SJSA1 (cell line): ENCODE measurements at places on chromosomes 1 and 21.

GRCh38 chr1:29825941-29826415, 589.7 kb downstream of the PTPRU start:
- no peak for DNase-seq

- no peak for DNase-seq
These were observed 2.8 kb downstream of the DOP1B start for GRCh38 chr21:36159356-36159921.

DNA sequence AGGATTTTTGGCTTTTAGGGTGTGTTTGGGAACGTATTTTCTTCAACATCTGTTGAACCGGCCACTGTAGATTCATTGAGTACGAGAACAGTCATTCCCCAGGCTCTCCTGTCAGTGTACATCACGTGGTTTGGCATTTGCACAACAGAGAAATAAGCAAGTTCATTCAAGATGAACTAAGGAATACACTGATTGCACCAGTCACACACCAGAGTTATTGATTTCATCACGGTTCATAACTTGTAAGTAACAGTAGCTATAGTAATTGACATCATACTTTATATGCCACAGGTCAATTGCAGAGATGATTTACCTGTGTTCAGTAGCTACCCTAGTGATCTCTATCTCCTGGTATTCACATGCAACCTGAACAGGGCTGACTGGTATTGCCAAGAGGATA, 90.7 kb upstream of the ETS2 start:
- no peak for DNase-seq

DNA sequence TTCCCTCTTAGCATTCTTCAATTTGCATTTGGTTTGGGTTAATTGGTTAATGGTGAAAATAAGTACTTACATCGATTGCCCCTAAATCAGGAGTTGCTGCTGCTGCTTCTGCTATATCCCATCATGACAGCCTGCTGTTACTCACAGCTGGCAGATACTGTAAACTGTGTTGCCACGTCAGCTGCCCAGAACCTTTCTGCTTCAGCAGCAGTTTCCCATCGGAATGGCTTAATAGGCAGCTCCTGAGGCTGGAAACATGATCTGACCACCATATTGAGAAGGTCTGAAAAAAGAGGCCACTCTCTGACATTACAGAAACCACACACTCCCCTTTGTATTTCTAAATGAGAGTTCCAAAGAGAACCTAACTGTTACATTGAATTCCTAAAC, 14.3 kb upstream of the SEC16B start:
- DNase-seq: peak; percentile 75

- DNase-seq: no peak
These were observed 227 bp downstream of the NBL1 start for GRCh38 chr1:19644395-19644680.

DNA sequence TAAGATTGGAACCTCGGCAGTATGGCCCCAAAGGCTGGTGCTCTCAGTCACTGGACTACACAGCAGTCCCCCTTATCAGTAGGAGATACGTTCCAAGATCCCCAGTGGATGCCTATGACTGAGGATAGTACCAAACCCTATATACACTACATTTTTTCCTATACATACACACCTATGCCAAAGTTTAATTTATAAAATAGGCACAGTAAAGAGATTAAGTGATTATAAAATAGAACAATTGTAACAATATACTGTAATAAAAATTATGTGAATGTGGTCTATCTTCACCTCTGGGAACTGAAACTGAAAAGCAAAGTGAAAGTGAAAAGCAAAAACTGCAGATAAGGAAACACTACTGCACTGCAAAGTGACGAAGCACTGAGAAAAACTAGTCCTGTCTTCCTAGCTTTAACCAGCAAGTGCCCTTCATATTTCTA, 96.8 kb downstream of the INTS7 start:
- DNase-seq: no peak

DNA sequence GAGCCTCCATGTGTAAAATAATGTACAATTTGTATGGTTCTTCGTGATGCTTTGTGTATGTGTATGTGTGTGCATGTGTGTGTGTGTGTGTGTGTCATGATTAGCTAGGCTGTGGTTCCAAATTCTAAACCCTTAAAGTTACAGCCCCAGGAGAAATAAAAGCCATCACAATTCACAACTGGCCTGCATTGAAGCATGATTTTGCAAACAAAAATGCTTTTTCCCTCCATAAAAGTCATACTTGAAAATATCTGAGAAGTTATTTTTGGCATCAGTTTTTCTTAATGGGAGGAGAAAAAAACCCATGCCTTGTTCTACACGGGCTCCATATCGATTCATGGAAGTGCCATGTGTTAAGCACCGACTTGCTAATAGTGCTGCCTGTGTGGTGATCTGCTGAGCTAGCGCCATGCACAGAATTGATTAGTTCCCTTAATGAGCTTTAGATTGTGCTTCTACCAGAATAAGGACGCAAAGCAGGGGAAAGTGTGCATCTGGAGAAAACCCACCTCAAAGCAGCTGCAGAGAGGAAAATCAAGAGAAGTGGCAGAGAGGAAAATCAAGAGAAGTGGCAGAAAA, 207.3 kb downstream of the DSCAM start:
- DNase-seq: no peak

DNA sequence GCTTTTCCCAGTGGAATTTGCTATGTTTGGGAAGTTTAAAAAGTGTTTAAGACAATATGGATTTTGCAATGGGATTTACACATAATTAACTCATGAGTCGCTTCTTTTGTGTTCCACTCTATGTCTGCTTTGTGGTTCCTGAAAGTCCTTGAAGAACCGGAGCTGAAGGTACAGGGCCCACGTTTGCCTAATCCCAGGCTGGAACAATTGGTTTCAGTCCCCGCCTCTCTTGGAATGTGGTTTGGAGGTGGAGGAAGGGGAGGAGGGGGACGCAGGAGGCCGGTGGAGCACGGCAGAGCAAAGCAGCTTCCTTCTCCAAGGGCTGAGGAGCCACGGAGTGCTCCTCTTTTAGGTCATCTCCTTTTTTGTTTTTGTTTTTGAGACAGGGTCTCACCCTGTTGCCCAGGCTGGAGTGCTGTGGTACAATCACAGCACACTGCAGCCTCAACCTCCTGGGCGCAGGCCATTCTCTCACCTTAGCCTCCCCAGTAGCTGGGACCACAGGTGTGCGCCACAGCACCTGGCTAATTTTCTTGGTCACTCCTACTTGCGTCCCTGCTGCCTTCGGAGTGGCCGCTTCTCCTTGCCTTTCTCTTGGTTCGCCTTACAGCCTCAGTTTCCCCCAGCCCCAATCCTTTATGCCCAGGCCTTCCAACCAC, 129.5 kb upstream of the ERRFI1 start:
- DNase-seq: peak; percentile 65

DNA sequence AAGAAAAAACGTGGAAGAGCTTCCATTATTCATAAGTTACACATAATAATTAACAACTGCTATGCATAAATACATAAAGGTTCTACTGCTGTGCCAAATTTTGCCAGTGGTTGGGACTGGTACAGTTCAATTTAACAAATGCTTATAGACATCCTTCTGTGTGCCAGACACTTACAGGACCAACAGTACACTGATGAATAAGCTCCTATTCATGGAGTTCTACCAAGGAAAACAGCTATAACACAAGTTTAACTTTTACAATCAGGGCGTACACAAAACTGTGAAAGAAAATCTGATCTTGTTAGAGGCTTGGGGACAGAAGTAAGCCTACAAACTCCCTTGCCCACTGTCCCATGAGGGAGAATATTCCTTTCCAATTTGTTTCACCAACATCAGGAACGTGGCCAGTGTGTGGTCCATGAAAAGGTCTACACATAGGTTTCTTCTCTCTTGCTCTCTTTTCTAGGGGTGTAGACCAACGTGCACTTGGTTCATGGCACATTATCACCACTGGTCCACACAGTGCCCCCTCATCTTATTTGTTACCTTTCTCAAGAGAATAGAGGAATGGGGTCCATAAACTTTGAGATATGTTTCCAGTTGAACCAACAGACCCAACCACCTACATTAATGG, 10.1 kb downstream of the NRIP1 start:
- DNase-seq: no peak

GRCh38 chr1:93769777-93770176, 88.1 kb upstream of the BCAR3 start:
- DNase-seq: no peak

DNA sequence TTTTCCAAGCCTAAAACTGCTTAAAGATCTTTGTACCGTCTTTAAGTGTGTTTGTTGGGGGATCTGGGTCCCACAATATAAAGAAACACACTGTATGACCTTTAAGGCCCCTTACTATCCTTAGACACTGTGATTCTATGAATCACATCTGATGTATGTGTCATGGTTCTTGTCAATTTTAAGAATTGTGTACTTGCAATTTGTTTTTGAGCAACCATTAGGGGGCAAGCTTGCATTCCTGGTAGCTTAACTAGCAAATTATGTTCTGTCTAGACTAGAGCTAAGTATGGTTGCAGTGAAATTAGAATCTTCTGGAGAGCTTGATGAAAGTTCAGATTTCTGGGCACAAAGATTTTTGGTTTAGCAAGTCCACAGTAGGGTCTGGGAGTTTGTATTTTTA, 219.5 kb downstream of the TPR start:
- peak; percentile 55 for DNase-seq

DNA sequence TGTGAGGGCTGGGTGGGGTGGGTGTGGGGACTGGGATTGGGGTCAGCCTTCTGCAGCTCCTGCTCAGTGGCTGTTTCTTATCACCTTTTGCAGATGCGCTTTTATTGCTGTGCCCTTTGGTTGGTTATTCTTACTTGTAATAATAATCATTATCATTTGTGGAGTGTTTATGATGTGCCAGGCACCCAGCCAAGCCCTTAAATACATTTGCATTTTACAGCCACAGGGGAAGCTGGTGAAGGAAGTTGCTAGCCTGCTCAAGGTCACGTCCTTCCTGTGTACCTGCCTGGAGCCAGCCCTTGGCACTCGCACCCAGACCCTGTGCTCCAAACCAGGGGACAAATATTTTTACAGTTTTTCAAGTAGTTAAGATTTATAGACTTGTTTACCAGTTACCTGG, 144.0 kb downstream of the PGBD5 start:
- no peak for DNase-seq

DNA sequence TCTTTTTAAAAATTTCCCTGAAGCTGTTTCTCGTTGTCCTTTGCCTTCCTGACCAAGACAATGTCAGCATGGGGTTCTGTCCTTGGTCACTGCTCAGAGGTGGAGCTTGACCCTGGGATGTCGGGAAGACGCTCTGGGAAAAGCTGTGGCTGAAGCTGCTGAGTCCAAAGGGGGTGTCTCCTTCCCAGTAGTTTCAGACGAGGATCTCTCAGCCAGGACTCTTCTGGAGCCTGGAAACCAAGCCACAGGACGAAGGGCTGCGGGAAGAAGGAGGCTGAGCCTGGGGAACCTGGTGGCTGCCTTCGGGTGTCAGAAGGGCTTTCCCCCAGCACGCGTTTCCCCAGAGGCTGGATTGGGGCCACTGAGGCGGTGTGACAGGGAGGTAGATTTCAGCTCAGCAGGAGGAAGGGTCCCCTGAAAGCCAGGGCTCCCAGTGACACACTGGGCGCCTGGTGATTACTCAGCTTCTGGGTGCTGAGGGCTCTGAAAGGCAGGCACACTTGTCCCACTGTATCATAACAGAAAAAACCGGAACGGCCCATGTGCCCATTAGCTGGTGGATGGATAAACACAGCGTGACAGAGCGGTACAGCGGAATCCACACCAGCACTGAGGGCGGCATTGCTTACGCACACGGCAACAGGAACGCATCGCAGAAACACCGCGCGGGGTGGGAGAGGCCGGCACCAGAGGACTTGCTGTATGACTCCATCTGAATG, 5.0 kb upstream of the KRTAP12-1 start:
- no peak for DNase-seq

GRCh38 chr1:75130865-75131564, 3.2 kb upstream of the LHX8 start:
- no peak for DNase-seq

DNA sequence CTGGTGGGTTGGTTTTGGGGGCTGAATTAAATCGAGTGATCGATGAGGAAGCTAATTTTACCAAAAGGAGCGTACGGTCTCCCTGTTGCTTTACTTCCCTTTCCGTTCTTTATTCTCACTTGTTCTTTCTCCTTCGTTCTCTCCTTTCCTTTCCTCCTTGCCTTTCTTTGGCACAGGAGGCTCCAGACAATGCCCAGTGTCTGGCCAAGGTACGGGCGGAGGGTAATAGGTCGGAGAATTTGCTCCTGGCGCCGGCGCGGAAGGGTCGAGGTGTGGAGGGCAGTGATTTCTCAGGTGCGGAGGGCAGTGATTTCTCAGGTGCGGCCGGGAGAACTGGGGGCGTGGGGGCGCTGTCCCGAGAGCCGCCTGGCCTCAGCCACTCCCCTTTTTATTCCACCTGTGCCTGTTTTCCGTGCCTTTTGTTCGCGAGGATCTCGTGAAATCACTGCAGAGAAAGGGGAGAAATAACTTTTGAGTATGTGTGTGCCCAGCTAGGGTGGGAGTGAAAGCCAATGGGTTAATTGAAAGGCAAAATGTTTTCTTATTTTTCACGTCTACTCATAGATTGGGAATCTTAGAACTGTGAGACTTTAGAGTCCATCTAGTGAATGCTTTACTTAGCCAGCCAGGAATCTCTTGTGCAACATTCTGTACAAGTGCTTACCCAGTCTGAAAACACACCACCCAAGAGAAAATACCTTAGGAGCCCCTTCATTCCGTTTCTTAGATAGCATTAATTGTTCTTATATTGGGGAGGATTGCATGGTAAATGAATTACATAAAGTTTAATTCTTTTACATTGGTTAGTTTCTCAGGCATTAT, 1.3 kb downstream of the FNBP1L start:
- DNase-seq: no peak

DNA sequence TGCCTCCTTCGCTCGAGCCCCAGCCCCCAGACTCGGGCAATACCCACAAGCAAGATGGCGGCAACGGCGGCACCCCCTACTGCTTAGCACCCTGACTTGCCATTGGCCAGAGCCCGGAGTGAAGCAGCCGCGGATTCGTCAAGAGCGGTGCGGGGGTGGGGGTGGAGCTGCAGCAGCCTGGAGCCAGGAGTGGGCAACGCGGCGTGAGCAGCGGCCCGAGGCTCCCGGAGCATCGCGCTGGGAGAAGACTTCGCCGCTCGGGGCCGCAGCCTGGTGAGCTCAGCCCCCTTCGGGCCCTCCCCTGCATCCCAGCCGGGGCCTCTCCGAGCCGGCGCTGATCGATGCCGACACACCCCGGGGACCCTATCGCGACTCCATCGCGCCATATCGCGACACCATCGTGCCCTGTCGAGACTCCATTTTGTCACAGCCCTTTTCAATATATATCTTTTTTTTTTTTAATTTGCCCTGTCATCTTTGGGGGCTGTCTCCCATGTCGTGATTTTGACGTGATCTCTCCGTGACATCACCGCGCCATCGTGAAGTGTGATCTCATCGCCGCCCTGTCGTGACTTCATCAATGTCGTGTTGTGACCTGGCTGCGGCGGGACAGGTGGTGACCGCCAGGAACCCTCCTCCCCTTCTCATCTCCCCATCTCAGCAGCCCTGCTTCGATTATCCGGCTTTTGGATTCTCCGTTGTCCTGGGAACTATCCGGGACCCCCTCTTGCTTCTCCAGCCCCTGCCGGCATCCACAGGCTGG, at the start of gene NCDN:
Gene NCDN (plus strand): TSS at position 189 of the 763 bp plus-strand sequence. CDS start 392 bp downstream, at position 581.
- peak; percentile 98 for DNase-seq

- peak; percentile 36 for DNase-seq
These were observed 243.9 kb downstream of the FOXD2 start for GRCh38 chr1:47681735-47682134.
